ENCODE measurements at places on chromosomes 16 and 17.

DNA sequence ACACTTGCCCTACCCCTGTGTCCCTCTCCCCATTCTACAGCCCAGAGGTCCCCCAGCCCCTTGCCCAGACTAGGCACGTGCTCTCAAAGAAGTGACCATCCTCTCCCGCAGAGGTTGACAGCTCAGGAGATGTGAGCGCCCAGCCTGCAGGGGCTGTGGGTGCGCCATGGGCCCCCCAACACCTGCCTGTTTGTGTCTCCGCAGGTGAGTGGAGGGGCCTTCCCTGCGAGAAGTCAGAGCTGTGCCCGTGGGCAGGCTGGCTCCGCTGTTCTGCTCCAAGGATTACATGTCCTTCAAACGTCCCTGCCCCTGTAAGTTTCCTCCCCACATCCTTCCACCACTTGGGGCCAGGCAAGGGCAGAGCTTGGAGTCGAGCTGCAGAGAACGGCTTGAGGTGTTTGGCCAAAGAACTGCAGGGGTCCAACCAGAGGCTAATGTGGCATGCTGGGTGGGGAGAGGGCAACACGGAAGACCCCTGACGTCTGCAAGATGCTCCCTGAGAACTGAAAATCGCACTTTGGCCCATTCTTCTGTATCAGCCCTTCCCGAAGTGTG, 10.4 kb downstream of the BEAN1 start:
- DNase-seq: no peak

- DNase-seq: no peak
These were observed 103.3 kb downstream of the CA4 start for GRCh38 chr17:60253048-60253447.

DNA sequence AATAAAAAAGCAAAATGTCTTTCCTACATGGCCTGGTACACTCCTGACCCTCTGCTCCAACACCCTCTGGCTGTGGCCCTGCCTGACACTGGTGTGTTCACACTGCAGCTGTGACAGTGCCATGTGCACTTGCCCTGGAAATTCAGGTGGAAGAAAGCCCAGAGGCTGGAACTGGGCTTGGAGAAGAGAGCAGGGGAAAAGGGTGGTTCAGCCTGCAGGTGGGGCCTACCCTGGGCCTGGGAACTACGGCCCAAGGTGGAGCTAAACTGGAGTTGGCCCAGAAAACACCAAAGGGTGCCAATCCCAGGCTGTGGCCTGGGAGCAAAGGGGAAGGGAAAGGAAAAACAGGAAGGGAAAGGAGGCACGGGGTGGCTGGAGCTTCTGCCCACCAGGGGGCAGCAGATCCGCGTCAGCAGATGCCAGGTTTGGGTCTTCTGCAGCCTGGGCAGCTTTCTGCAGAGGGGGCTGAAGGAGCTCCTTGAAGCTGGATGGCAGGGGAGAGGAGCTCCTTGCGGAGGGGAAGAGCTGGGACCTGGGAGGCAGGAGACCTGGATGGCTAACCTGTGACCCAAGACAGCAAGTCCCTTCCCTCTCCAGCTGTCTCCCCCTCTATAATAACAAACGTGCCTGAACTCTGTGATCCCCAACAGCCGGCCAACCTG, 15.4 kb upstream of the CTCF start:
- no peak for DNase-seq

DNA sequence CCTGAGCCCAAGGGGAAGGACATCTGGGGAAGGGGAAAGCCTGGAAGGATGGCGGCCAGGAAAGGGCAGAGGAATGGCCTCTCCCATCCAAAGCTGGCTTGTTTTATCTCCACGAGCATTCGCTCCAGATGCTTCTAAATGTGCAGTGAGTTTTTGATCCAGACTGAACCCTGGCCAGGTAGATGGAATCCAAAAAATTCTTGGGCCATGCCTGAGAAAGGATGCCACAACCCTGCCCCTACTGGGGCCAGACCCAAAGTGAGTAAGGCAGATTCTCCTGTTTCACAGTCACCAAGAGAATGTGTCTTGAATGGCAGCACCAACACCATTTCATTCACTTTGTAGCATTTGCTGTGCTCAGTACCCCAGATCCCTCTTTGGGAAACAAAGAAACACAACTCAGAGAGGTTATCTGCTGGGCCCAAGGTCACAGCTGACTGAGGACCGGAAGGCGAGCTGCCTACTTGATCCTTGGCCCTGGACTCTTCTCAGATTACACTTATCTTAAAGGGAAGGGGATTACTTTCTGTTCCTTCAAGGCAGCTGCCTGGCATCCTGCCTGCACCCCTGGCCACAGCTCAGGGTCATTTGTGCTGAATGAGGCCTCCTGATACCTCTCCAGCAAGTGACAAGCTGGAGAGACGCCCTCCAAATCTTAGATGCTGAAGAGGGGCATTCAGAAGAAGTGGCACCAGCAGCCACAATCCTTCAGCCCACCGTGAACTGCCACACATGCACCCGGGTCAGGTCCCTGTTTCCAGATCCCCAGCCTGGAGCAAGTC, 3.6 kb downstream of the LRRC75A start:
- DNase-seq: no peak
